Stimulated activated CD8-positive, alpha-beta memory T cell treated with anti-CD3 and anti-CD28 coated beads, Interleukin-4, amount 100 ng/mL, for 48 hours (primary cell): ENCODE measurements at places on chromosomes 7 and 10.

- DNase-seq: no peak
These were observed 31.7 kb upstream of the SEMA3C start for GRCh38 chr7:80950550-80950967.

- no peak for DNase-seq
These were observed 377.6 kb upstream of the MYO3A start for GRCh38 chr10:25556457-25556856.

DNA sequence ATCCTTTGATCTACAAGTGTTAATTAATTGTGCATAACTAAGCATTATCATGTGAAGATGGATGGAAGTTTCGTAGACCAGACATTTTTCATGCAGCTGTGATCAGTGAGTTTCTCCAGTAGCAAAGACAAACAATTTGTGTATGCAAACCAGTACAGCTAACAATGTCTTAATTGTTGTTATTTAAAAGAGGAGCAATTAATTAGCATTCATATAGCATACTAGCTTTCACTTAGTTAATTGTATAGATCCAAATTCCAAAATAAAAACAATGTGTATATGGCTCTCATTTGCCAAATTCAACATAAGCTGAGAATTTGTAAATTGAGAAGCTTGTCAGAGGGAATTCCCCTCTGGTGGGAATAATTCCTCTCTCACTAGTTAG is 22.6 kb upstream of the PRKCQ start:
- DNase-seq: no peak

GRCh38 chr10:116524736-116525135 is 21.0 kb upstream of the PNLIP start:
- no peak for DNase-seq

- DNase-seq: no peak
These were observed 605.4 kb downstream of the KCNMA1 start for GRCh38 chr10:77032188-77032570.

DNA sequence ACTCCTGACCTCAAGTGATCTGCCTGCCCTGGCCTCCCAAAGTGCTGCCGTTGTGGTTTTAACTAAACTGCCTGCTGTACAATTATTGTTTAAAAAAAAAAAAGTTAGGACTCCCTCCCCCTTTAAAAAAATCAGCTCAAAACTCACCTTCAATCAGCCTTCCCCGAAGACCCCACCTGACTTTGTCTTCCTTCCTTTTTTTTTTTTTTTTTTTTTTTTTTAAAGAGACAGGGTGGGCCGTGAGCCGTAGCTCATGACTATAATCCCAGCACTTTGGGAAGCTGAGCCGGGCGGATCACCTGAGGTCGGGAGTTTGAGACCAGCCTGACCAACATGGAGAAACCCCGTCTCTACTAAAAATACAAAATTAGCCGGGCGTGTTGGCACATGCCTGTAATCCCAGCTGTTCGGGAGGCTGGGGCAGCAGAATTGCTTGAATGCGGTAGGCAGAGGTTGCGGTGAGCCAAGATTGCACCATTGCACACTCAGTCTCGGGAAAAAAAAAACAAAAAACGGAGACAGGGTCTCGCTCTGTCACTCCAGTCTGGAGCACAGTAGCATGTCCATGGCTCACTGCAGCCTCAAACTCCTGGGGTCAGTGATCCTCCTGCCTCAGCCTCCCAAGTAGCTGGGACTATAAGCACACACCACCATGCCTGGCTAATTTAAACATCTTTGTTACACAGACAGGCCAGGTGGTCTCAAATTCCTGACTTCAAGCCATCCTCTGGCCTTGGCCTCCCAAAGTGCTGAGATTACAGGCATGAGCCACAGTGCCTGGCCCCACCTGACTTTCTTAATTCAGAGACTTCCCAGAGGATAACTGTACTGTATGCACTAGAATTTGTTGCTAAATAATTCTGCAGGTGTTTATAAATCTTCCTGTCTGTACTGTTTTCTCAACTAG is 3.2 kb downstream of the FIS1 start:
- DNase-seq: no peak

DNA sequence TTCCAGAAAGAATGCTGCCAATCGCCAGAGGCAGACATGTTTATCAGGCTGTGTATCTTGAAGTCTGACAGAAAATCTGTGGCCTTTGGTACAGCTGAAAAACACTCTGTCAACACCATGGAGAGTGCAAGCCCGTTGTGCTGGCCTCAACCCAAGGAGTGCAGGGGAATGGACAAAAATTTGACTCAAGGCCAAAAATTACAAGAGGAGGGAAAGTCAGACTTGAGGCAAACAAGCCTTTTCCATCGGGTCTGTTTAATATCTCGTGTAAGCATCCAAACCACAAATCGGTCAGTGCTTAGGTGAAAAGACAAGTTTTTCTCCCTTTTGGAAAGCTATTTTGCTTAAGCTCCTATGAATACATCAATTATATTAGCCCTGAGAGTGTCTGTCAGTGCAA is 305.3 kb upstream of the NFE2L3 start:
- no peak for DNase-seq

GRCh38 chr7:17123020-17123419 is 175.4 kb upstream of the AHR start:
- no peak for DNase-seq

DNA sequence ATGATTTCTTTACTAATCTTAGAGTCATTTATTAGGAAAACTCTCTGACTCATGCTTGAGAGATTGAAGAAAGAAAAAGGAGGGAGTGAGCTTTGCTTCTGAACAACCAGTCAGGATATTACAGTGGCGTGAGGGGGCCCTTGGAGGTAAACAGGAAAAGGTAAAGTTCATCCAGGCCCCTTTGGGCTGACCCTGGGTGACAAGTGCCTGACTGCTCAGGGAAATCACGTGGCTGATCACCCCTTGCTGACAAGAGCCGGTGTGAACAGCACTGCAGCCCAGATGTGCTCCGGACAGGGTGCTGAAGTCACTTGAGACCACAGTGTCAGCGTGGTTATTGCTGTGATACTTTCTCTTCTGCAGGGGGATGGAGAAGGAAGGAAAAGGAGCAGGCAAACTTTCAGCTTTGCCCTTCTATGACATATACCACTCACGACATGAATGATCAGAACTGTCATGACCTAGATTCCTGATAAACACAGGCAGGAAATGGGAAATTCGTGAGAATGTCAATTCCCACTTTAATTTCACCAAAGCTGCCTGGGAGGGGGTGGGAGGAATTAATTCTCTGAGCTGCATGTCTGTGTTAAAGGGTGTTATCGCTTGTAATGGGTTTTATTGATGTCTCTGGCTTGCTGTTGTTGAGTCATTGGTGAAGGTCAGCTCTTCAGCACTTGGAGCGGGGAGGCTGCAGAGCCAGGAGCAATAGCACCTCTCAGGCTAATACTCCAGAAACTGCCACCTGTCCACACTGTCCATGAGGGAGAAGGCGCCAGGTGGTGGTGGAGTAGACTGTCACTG is 139.8 kb upstream of the AOAH start:
- peak; percentile 38 for DNase-seq
